ENCODE measurements at places on chromosomes 7 and 10.

- DNase-seq = no peak
Observed at GRCh38 chr7:90383861-90384260, 19.4 kb upstream of the CLDN12 start.

DNA sequence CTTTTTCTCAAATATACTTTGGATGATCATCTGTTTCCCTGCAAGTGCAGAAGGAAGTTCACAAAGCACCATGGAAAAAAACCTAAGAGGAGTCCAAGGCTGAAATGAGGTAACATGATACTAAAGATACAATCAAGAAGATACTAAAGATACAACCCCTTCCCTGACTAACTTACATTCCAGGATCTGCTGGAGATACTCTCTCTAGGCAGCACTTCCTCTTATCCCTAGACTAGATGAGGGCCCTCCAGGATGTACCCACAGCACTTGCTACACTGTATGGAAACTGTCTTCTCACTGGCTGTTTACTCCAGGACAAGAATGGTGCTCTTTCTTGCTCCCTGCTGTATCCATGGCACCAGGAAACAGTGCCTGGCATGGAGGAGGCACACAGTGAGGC is 116.4 kb upstream of the NFE2L3 start:
- DNase-seq = no peak

- DNase-seq = no peak
Observed at GRCh38 chr7:64628721-64629120, 37.2 kb upstream of the ZNF107 start.

GRCh38 chr7:122532406-122533269 is 166.3 kb downstream of the RNF133 start:
- no peak for DNase-seq

DNA sequence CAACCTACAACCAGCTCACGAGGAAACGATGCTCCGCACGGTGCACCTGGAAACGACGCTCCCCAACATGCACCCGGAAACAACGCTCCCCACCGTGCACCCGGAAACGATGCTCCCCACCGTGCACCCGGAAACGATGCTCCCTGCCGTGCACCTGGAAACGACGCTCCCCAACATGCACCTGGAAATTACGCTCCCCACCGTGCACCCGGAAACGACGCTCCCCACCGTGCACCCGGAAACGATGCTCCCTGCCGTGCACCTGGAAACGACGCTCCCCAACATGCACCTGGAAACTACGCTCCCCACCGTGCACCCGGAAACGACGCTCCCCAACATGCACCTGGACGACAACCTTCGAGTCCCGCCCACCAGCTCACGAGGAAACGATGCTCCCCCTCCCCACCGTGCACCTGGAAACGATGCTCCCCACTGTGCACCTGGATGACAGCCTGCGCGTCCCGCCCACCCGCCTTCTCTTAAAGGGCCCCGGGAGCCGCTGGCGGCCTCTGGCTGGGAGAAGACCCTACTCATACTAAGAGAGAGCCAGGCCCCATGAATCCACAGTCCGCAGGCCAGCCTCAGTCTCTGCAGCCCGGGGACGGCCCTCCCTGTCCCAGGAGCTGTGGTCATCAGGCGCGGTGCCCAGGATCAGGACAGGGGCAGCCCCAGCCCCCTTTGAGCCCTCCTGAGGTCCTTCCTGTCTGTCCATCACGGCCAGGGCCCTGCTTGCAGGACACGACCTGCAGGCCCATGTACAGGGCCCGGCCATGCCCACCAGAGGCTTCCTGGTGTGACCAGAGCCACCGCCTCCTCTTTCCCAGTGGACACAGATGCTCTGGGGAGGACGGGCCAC is 98.3 kb downstream of the PDGFA start:
- DNase-seq = no peak

DNA sequence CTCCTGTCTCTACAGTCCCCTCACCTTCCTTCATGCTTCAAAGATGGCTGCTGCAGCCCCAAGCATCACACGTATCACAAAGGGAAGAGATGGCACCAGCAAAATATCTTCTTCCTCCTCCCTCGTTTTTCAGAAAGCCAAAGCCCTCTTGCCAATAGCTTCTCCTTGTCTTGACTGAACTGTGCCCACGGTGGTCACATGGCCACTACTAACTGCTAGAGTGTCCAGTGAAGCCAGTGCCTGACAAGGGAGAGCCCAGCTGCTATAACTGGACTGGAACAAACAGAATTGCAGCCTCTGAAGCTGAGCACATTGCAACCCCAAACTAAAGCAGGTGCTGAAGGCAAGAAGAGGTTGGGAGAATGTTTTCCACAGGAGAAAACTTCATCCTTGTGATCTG is 120.8 kb upstream of the RET start:
- no peak for DNase-seq

- no peak for DNase-seq
Observed at GRCh38 chr10:20535897-20536881, 360.9 kb downstream of the NEBL start.

- DNase-seq = no peak
Observed at GRCh38 chr7:41573015-41573414, 129.9 kb downstream of the INHBA start.

GRCh38 chr10:114940735-114941134 is 2.7 kb downstream of the TRUB1 start:
- no peak for DNase-seq

DNA sequence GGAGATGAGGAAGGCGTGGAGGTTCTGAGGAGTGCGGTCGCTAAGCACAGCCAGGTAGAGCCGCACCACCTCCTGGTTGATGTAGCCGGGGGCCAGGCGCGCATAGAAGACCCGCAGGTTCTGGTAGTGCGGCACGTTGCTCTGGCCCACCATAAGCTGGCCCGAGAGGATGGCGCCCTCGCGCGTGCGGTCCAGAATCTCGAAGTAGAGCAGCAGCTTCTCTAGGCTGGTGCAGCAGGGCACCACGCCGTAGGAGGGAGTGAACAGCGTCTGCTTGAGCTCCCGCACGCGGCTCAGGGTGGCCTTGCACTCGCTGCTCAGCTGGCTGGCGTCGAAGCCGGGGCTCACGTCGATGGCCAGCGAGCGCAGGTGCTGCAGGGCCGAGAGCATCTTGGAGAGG is 77.8 kb upstream of the TNRC18 start:
- DNase-seq = no peak

DNA sequence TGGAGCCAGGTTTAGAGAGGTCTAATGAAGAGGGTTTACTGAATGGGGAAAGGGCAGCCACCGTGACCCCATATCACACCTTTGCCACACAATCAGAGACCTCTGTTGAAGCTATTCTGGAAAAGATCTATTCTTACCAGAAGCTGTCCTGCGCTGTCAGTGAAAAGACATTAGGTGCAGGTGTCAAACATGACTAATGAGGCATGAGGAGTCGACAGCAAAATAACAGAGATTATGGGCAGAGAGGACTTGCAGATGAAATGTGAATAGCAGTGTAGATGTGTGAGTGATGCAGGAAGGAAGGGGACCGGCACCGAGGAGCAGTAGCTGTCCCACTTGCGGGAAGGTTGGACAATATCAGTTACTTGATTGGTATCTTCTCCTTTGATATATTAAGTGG is 627.7 kb upstream of the GALNT17 start:
- DNase-seq = no peak

DNA sequence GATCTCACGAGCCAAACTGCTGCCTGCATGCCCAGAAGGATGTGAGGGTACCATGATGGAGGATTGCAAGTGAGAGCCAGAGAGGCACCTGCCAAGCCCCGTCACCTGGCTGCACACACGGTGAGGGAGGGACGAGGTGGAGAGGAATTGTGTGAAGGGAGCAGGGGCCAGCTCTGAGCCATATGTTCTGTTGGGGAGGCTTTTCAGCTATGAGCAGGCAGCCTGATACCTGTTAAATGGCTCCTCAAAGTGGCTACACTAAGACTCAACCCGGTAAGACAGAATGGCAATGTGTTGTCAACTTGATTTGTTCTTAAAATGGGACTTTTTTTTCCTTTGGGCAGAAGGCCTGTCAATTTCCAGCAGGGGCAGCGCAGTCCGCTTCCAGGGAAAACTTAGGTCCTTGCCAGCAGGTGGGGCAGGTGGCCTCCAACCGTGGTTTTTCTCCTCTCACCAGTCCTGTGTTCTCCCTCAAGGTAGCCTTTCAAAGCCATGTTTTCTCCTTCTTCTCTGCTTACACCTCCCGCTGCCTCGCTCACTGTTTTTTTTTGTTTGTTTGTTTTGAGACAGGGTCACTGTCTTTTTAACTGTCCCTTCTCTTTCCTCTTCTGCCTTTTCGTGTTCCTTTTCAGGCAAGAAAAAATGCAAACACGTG is 57.7 kb upstream of the ZNRF2 start:
- DNase-seq = no peak

DNA sequence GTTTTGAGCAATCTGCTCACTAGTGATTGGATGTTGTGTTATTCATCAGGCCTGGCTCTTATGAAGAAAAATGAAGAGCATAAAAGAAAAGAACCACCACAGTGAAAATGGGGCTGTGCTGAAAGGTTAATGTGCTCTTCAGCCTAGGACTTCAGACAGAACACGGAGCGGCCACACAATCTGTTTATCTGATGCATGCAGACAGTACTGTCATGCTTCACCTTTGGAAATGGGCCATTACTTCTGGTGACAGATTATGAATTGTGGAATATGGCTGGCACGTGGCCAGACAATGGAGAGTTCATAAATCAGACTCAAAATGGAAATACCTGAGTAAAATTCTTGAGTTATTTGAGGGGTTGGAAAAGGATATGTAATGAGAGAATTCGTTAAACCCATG is 86.0 kb upstream of the NOBOX start:
- no peak for DNase-seq

- DNase-seq = no peak
Observed at GRCh38 chr7:92506363-92506762, 22.0 kb downstream of the PEX1 start.

DNA sequence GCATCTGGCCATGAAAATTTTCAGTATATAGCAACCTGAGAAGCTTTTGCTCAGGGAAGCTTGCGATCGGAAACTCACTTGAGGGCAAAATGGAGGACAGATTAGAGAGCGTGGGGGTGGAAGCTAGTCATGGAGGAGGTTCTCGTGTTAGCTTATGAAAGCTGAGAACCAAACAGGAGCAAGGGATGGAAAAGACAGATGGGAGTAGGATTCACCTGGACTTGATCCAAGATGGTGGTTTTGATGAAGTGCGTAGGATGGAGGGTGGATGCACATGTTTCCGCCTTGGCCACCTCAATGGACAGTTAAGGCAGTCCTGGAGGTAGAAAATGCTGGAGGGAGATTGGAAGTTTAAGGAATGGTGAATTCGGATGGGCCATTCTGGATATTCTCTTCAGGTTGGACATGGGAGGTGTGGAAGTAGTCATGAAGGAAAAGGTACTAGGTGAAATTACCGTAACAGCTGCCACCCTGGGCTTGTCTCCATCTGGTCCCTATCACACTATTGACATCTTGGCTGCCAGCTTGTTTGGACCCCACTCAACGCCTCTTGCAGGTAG is 6.3 kb upstream of the C10orf95 start:
- no peak for DNase-seq

- no peak for DNase-seq
Observed at GRCh38 chr7:108239501-108240225, 109.5 kb upstream of the LAMB4 start.

GRCh38 chr10:35336921-35337823 is 863 bp downstream of the CCNY start:
- DNase-seq = no peak

GRCh38 chr10:16756561-16757221 is 60.5 kb downstream of the RSU1 start:
- DNase-seq = peak; percentile 47

- no peak for DNase-seq
Observed at GRCh38 chr7:37545619-37546534, 97.2 kb upstream of the ELMO1 start.

GRCh38 chr10:74981831-74982633 is 129.4 kb upstream of the SAMD8 start:
- no peak for DNase-seq

DNA sequence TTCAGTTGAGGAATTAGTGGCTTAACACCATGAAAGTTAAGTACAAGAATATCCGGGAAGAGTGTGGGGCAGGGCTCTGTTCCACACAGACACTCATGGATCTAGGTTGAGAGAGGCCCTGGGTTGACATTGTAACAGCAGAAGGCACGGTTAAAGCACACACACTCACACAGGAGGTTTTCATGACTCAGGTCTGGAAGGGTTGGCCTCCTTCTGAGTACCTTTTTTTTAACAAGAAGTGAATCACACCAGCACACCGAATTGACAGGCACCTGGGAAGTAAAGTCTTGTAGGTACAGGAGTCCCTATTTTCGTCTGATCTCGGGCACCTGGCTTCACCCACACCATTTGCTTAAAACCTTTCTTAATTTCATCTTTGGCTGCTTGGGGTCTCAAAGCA is 509.4 kb upstream of the ADARB2 start:
- no peak for DNase-seq

- no peak for DNase-seq
Observed at GRCh38 chr10:130862626-130863025, 448.9 kb downstream of the TCERG1L start.

- no peak for DNase-seq
Observed at GRCh38 chr7:39130857-39131526, 153.3 kb downstream of the POU6F2 start.

DNA sequence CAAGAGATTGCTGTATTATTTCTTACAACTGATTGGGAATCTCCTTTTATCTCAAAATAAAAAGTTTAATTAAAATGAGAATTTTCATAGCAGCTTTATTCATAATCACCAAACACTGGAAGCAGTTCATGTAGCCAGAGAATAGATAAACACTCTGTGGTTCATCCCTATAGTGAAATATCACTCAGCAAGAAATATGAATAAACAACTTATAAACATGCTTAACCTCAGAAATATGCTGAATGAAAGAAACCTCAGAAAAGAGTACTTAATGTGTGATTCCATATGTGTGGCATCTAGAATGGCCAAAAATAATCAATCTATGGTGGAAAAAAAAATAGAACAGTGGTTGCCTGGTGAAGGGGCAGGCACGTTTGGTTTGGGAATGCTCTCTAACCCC is 33.3 kb downstream of the MYO1G start:
- DNase-seq = no peak

DNA sequence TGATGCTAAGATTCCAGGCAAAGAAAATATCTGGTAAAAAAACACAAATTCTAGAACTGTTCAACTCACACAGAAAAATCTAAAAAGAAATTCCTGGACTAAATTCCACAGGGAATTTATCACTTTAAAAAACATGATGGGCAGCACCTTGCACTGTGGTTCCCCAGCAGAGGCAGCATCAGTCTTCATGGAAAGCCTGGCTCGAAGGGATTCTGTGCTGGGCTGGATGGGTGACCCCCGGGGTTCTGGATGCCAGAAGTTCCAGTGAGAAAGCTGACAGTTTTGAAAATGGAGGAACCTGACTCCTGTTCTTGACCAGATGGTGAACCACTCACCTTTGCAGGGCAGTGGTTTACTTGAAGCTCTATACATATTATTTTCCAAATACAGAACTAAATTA is 52.0 kb downstream of the RAB11FIP2 start:
- DNase-seq = no peak

GRCh38 chr10:12934777-12935176 is 66.7 kb downstream of the CCDC3 start:
- no peak for DNase-seq

All from AG04449 (cell line).